ENCODE measurements at places on chromosomes 1 and 21.
A peak's percentile ranks its signal among the peaks of the same experiment; 100 is the strongest.

DNA sequence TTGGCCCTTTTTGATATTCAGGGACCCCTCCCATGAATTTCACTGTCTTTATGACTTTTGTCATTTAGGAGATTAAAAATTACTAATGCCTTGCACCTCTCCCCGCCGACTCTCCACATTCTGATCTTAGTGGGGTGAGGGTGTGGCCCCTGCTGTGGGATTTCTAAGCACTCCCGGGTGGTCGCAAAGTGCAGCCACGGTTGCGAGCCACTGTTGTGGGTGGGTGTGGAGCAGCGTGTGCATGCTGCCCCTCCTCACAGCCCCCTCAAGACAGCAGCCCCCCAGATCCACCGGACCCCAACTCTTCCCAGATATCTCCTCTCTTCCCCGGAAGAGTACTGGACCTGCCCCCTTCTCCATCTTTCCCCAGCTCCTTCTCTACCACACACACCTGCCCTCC lies 66.6 kb upstream of the EFHD2 start:
- no peak for DNase-seq

GRCh38 chr1:39652105-39652504 lies 12.7 kb upstream of the HEYL start:
- no peak for DNase-seq

DNA sequence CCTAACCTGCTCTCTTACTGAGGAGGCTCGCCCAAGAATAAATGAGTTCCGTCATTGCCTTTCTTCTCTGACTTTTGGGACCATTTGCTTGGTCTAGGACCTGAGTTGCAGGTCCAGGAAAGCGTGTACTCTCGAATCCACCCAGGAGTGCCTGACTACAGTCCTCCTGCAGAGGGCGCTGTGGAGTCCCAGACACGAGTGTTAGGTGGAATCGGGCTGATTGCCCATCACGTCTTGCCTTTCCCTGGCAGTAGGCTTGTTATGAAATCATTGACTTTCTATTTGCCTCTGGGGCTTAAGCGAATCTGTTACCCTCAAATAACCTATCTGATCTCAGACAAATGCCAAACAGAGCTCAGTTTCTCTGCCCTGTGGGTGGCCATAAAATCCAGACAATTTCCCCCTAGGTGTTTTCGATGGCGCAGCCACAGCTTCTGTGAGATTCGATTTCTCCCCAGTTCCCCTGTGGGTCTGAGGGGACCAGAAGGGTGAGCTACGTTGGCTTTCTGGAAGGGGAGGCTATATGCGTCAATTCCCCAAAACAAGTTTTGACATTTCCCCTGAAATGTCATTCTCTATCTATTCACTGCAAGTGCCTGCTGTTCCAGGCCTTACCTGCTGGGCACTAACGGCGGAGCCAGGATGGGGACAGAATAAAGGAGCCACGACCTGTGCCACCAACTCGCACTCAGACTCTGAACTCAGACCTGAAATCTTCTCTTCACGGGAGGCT lies at the start of gene IL20:
TSS of gene IL20 (plus strand) at position 685 of the 733 bp plus-strand sequence. CDS start 230 bp downstream, outside the sequence.
- DNase-seq = peak; percentile 88

GRCh38 chr1:72322910-72323309 lies 40.6 kb upstream of the NEGR1 start:
- DNase-seq = peak; percentile 2

DNA sequence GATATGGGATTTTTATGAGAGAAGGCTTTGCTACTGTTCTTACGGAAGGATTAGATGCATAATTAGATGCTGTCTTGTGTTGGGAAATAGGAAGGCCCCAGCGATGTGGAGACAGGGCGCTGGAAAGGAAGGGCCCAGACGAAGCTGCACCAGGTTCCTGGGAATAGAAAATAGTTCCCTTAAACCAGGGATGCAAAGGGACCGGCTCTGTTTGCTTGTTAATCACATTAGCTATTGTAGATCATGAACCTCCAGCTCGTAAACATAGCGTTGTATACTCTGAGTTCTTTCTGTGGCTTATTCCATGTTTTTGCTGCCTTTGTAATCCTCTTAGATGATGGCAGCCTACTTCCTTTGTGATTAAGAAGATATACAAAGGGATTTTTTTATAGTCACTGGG lies 79.8 kb upstream of the COX20 start:
- no peak for DNase-seq

DNA sequence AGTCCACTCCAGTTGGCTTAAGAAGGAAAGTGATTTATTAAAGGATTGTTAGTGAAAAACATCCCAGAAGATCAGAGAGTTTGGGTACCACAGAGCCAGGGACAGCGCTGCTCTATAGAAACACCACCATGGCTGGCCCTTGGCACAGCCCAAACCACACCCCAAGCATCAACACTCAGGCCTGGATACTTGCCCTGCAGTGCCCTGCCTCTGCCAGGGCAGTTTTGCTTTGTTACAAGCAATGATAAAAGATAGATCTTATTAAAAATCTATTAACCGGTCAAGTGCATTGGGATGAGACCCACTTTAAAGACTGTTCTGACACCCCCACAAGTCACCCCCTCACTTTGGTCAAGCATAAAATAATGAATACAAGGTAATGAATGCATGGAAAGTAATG lies 56.6 kb downstream of the KIF21B start:
- DNase-seq = no peak

DNA sequence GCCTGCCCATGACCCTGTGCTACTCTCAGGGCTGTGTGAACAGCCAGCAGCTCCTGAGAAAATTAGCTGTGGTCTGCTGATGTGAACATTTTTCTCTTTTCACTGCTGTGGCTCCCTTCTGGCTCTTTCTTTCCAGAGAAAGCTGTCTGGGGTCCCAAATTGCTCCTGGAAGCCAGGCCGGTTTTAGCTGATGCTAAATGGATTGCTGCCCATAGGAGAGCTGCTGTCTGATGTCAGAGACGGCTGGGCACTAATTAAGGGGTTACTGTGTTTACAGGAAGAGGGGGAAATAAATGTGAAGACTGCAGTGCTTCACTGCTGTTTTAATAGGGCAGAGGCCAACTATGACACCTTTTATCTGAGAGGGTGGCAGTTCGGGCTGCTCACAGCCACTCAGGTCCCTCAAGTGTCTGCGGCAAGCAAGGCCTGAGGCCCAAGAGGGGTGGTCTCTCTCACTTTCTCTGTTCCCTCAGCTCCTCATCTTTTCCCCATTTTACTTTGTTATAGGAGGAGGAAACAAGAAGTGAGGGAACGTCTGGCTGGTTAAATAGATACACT lies 106.0 kb upstream of the GNG12 start:
- DNase-seq = no peak

GRCh38 chr21:44831227-44831860 lies 13.5 kb upstream of the SUMO3 start:
- DNase-seq = peak; percentile 39
